ENCODE measurements at places on chromosomes 5 and 9.

DNA sequence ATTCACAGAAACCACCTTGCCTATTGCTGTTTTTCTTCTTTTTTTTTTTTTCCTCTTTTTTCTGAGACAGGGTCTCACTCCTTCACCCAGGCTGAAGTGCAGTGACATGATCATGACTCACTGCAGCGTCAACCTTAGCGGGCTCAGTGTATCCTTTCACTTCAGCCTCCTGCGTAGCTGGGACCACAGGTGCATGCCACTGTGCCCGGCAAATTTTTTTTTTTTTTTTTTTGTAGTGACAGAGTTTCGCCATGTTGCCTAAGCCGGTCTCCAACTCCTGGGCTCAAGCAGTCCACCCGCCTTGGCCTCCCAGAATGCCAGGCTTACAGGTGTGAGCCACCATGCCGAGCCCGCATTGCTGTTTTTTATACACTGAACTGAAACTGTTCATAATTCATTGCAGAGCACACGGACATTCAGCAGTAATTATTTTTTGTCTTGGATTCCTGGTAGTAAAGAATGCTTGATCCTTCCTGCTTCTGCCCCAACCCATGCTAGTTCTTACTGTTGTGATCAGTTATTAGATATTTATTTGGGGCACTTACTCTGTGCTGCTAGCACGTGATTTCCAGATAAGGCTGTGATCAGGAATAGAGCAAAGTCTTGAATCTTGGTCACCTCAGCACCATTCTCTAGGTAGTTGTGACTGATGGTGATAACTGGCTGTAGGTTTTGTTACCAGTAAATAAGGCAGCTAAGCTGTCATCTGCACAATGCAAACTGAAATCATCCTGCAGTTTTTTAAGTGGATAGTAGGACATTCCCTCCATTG lies 14.0 kb downstream of the MAP3K1 start:
- peak; percentile 67 for DNase-seq

DNA sequence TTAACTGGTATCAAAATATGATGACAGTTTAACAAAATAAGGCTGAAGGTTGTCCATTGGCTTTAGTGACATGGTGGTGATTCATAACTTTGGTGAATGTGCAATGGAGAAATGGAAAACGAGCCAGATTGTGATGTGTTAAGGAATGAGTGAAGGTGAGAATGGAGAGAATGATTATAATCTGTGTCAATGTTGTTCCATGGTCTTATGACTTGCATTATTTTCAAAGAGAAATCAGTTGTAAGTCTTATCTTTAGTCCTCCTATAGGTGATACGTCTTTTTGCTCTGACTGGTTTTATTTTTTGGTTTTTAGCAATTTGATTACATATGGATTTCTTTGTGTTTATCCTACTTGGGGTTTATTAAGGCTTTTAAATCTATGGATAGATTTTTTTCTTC lies 12.7 kb downstream of the OR1L6 start:
- DNase-seq: no peak

DNA sequence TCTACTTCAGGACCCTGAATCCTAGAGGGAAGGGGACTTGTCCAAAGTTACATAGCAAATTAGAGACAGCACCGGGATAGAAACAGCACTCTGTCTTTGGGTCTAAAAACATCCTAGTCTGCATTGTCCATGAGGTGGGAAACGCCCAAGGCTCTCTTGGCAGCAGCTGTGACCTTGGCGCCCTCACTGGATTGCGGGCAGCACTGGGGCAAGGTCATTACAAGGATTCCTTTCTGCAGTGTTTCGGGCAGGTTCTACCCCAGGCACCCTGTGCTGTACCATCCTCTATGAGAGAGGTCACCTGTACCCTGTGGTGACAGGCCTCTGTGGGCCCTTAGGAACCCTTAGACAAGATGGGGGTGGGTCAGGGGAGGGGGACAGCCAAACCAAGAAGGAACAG lies 8.6 kb downstream of the CD74 start:
- no peak for DNase-seq

- DNase-seq: peak; percentile 76
Measured at GRCh38 chr5:53368516-53368915, 111.9 kb upstream of the FST start.
